ENCODE measurements at places on chromosomes 3 and 15.

GRCh38 chr3:156825795-156826143 lies 384 bp upstream of the LEKR1 start:
- no peak for DNase-seq

GRCh38 chr3:155791190-155791589 lies 14.9 kb downstream of the C3orf33 start:
- DNase-seq: no peak

GRCh38 chr3:127053450-127053849 lies 70.5 kb downstream of the PLXNA1 start:
- no peak for DNase-seq

DNA sequence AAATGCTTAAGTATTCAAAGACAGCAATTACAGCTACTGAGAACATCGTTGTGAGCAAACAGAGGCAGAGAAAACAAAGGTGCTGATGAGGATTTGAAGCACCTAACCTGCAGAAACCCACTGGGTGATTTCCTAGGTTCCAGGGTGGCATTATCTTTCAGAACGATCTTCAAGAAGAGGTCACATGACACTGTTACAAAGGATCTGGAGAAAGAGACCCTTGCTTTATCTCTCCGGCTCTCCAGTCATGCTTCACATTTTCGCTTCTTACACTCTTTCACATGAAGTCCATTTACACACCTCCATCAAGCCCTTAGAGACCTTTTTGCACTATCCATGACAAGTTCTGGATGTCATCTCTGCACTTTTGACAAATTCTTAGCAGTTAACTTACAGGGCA lies 70.8 kb downstream of the GOLGA8B start:
- no peak for DNase-seq

DNA sequence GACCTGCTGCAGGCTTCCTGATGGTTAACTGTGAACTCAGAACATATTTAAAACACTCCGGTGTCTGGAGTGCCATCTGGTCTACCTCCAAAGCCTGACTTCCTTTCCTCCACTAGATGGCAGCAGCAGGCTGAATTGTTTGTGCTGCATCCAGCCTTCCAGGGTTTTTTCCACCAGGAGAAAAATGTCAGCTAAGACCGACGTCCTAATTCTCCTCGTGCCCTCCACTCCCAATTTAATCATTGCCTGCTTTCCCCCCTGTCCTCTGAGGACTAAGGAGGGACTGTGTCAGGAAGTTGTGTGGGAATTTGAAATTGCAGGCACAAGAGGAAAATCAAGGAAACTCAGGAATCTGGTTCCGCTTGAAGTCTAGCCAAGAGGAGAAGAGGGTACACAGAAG lies 165.2 kb upstream of the UMPS start:
- DNase-seq: peak; percentile 32

GRCh38 chr15:67901922-67902321 lies 62.1 kb upstream of the RNU6-1 start:
- no peak for DNase-seq

DNA sequence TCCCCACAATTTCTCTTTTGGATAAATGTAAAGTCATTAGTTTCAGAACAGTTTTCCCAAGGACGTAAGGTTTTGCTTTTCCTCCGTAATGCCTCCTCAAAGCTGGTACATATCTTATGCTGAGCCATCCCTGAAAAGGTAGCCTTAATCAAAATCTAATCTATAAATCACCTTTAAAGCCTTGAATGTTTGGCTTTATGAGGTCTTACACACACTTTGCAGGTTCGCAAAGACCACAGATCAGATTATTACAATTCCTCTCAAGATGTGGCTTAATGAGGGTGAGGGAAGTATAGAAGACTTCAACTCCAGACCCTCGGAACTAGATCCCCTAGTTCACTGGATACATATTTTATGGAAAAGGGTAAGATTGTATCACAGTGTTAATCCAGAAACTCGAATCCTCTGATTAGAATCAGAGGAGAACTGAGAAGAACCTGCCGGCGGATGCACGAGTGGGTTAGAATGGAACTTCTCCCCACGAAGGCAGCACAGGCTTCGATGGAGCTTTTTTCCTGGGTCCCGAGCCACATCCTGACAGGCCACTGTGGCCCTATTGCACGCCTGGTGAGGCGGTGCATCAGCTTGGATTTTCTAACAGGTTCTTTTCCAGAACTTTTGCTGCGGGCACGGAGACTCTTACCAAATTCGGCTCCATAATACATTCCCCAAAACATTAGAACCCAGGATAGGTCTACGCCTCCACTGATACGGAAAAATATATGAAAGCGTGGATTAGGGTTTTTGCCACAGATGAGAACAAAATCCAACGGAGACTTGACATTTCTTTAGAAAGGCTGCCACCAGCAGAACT lies 1.2 kb downstream of the CTXND1 start:
- DNase-seq: no peak

DNA sequence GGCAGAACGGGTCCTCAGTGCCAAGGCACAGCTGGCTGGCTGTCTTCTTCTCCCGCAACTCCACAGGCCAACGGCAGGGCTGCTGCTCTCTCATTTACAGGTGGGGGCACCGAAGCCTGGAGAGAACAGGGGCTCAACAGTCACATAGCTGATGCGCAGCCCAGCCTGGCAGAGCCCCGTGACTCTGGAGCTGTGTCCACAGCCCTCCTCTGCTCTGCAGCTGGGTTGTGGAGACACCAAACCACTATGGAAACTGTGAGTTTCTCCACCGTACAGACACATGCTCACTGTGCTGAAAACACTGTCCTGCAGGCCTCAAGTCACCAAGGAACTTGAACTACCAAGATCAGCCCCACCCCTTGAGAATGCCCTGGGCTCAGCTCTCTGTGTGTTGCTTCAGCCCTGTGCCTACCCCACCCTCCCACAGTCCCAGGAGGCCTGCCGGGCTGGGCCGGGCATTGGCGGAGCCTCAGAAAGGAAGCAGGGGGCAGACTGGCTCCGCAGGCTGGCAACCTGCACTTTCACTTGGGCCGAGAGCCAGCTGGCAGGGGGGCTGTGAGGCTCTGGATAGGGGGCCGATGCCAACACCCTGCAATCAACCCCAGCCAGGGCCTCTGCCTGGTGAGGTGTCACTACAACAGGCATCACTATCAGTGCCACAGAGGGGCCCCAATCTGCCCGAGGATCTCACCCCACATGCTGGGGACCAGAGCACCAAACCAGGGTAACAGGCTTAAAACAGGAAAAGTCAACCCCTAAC lies 113.7 kb upstream of the RPL32 start:
- no peak for DNase-seq

- DNase-seq: no peak
These were observed 47.2 kb downstream of the SLC12A8 start for GRCh38 chr3:125165189-125165947.

- peak; percentile 65 for DNase-seq
These were observed 27.2 kb upstream of the VPS33B start for GRCh38 chr15:91049378-91050127.

DNA sequence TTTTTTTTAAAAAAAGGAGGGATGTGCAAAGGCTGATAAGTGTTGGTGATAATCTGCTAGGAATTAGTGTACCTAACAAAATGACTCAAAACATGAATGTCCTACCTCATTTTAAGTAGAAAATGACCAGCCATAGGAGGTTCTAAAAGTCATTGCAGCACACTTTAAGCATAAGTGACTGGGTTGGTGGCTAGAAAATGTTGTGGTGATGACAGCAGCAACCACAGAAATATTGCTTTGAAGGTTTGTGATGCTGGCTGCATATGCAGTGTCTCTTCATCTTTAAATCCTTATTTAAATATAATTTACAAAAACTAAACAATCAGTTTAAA lies 55.2 kb downstream of the CMSS1 start:
- DNase-seq: no peak

GRCh38 chr3:69460034-69460433 lies 74.1 kb upstream of the FRMD4B start:
- no peak for DNase-seq

GRCh38 chr15:29785136-29785535 lies 37.1 kb downstream of the TJP1 start:
- no peak for DNase-seq

- no peak for DNase-seq
These were observed 27.8 kb upstream of the ITPKA start for GRCh38 chr15:41465822-41466421.

DNA sequence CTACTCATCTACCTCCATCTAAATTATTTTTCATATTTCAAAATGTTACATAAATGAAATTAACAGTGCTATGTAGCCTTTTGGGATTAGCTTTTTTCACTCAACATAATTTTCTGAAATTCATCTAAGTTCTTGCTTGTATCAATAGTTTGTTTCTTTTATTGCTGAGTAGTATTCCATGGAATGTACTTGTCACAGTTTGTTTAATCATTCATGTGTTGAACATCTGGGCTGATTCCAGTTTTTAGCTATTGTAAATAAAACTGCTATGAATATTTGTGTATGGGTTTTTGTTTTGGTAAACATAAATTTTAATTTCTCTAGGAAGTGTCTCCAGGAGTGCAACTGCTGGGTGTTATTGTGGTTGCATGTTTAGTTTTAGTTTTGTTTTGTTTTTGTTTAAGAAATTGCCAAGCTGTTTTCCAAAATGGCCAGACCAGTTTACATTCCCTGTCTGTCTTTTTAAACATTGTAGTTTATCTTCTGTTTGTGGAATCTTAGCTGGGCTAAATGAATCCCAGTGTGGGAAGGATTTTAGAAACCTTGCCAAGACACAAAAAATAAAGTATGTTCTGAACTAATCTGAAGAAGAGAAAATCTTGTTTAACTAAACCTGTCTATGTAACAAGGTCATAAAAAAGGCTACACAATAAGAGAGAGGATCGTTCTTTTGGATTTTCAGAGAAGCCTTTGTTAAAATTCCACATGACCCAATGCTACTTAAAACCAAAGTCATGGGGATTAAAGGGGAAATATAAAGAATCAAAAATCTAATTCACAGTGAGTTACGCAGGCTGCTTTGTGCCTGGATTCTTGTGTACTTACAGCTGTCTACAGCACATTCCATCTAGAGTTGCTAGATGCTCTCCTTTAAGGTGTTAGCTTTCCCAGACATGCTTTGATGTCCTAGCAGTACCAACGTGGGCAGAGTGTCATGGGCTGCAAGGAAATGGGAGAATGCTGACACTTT lies 129.2 kb upstream of the SUCLG2 start:
- no peak for DNase-seq

DNA sequence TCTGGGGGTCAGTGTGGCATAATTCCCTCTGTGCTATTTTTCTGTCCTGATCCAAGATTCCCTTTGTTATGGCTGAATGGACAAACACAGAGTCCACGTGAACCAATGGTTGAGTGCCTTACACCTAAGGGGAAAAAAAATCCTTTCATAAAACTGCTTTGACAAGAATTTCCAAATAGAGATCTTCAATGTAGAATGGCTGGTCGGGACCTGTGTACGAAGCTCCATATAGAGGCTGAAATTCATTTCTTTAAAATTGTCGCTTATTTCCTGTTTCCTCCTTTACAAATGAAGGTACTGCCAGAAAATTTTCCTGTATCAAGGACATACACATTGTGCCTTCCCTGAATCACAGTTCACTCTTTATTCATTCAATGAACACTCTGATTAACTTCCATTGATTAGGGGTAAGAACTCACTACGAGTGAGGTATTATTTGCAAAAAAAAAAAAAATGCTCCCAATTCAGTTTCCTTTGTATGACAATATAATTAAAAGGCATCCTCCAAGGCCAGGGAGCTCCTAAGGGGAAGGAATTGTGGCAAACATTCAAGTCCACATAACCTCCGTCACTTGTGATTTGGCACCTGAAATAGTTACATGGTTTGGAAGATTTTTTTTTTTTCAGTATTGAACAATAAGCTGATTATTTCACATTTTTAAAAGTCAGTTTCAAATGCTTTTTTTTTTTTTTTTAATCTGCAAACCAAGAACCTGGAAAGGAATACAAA lies 293.8 kb downstream of the MEX3B start:
- DNase-seq: no peak

- no peak for DNase-seq
These were observed 57.5 kb downstream of the HMCES start for GRCh38 chr3:129336093-129336706.

DNA sequence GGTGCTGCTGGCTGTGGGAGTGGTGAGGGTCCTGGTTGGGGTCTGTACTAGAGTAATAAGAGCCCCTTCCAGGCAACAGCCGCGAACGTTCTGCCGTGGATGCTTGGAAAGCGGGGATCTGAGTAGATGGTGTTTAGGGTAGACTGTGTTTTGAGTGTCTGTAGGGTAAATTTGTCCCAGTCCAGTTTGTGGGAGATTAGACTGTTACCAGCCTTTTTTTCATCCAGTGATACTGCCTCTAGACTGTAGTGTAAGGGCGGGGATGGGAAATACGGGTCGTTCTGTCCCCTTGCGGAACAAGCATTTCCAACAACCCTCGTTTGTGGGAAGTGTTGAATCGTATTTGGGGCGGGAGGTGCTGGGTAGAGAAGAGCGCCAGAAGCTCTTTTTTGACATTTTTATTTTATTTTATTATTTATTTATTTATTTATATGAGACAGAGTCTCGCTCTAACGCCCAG lies 424 bp downstream of the HAUS2 start:
- DNase-seq: no peak

DNA sequence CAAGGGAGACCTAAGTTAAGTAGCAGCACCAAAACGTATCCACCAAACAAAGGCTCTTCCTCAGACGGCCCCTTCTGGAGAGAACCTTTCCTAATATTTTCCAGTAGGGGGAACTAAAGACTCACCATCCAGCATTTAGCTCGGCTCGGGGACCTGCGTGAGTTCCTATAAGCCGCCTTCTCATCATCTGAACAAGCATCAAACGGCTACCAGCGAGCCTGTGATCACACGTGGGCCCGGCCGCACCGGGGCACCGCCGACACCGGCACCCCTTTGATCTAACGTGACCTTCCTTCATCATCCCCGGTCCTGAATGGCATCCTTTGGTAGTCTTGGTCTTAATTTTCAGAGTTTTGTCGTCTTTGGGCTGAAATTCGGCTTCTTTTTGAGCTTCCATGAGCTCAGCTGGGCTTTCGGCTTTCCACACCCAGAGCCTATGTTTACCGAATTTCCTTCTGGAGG lies 1.4 kb upstream of the ROBO2 start:
- peak; percentile 27 for DNase-seq

DNA sequence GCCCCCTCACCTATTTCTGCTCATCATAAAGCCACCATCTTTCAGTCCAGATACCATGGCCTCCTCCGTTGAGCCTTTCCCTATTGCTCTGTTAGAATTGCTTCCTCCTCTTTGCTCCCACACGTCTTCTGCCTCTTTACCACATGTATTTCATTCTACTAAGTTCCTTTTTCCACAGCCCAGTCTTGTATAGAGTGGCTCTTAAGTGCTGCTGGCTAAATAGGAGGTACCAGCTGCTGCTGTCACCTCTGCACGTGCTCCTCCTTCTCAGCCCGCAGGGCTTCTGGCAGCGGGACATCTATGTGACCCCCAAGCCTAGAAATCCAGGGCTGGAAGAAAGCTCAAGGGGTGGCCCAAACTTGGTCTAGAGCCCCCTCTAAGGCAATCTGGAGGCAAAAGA lies 38.8 kb upstream of the PLXND1 start:
- DNase-seq: no peak

- no peak for DNase-seq
These were observed 159.6 kb upstream of the PROK2 start for GRCh38 chr3:71944482-71945065.
